CD8-positive, alpha-beta T cell (primary cell): ENCODE measurements at places on chromosomes 6 and 20. TPM values are rescaled to one million over a fixed set of nuclear protein-coding genes. Genes with fewer than 3 reads are reported as not detected.

Gene ZNF334
- total RNA-seq: 0.14 TPM

Gene MAFB
- total RNA-seq: 0.62 TPM

- DNase-seq: no peak
Measured at GRCh38 chr20:16621435-16622141, 48.3 kb upstream of the KIF16B start.

GRCh38 chr6:110456694-110457093 lies 19.7 kb downstream of the SLC22A16 start:
- no peak for DNase-seq

DNA sequence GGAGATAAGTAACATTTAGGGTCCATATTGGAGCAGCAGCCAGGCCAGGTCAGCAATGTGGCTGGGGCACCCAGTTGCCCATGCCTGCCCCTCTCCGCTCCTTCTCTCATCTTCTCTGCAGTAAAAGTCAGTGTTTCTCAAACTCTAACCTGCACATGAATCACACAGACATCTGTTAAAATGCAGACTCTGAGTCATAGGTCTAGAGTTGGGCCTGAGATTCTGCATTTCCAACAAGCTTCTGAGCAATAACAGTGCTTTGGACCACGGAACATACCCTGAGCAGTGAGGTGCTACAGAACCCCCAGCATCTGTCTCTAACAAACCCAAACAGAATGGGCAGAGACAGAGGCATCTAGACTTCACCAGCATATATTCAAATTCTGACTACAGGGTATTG lies 10.1 kb downstream of the PHF10 start:
- no peak for DNase-seq

DNA sequence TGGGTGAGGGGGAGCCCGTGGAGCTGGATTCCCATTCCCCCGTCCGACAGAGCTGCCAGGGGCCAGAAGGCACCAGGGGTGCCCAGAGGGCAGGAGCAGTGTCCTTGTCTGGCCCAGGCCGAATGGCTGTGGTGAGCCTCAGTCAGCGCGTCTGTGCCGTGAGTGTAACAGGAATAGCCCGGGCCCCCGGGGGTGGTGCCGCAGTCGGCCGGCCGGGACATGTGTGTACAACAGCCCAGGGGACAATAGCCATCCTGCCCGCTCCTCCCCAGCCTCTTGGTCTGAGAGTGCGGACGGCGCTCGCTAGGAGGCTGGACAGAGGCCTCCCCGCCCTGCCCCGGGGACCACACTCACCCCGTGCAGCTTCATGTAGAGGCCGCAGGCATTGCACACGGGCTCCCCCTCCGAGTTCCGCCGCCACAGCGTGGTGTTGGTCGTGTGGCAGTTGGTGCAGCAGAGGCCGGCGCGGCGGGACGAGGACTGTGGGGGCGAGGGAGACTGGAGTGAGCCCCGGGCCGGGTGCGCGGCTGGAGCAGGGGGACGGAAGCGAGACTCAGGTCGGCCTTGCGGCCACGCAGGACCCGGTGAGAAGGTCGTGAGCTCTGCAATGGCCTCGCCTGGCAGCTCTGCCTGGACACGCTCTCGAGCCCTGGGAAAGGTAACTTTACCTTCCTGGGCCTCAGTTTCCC lies 9.6 kb downstream of the GATA5 start:
- DNase-seq: no peak
